Activated CD4-positive, alpha-beta T cell treated with anti-CD3 and anti-CD28 coated beads, Interleukin-2, amount 50 U/mL, for 4 hours (primary cell): ENCODE measurements at places on chromosomes 12 and 14.

- no peak for DNase-seq
Measured at GRCh38 chr12:65895759-65896656, 71.7 kb downstream of the HMGA2 start.

DNA sequence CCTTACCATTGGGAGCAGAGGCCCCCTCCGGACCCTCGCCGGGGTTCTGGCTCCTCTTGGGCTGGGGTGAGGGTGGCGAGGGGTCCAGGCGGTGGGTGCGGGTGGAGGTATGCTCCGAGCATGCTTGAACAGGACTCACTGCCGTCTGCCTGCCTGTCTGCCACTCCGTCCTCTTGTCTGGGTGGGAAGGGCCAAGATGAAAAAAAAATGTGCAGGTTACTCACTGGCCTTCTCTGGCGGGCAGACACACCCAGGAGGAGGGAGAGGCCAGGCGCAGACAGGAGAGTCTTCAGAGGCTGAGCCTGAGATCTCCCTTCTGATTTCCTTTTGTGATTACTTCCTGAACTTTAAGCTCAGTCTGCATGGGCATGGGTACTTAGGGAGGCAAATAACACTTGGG lies 76.1 kb downstream of the STON2 start:
- no peak for DNase-seq

DNA sequence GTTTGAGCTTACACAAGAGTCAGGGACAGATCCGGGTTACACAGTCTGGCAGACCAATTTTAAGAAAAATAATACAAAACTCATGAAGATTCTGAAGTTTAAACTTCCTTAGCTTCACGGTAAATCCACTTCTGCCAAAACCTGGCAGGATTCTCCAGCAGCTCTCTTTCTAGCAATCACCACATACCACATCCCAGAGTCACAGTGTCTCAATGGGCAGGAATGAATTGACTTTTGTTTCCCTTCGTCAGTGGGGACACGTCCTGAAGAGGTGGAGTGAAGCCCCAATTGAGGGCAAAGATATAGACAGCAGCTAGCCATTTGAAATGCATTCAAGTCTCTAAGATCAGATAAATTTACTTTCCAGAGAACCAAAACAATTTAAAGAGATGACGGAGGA lies 117.1 kb upstream of the ARHGAP5 start:
- no peak for DNase-seq

DNA sequence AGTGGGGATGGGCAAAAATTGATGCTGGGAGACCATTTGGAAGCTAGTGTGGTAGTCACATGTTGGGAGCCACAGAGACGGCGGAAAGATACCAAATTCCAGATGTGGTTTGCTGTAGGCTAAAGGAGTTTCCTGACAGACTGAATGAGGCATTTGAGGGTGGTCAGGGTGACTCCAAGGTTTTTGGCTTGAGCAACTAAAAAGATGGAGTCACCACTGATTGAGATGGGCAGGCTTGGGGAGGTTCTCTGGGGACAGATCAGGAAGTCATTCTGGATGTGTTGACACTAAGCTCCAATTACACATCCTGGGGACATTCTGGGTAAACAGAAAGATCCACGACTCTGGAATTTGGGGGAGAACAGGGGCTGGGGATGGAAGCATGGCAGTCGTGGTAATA lies 15.5 kb upstream of the SERPINA9 start:
- no peak for DNase-seq

GRCh38 chr12:15829255-15829654 lies 40.1 kb upstream of the EPS8 start:
- DNase-seq = no peak

GRCh38 chr14:85583380-85583779 lies 53.4 kb downstream of the FLRT2 start:
- no peak for DNase-seq

GRCh38 chr12:23523339-23523738 lies 426.1 kb downstream of the SOX5 start:
- DNase-seq = no peak

- DNase-seq = no peak
Measured at GRCh38 chr12:75154388-75154787, 55.3 kb downstream of the KCNC2 start.

GRCh38 chr12:124713436-124714082 lies 146.1 kb upstream of the NCOR2 start:
- peak; percentile 55 for DNase-seq

GRCh38 chr14:67653651-67654280 lies 20.7 kb downstream of the VTI1B start:
- DNase-seq = no peak

GRCh38 chr12:67772267-67773169 lies 124.0 kb downstream of the DYRK2 start:
- DNase-seq = no peak

- no peak for DNase-seq
Measured at GRCh38 chr14:23951590-23952201, 1.9 kb upstream of the DHRS4 start.
